Fibroblast of pulmonary artery (primary cell): ENCODE measurements at places on chromosomes 13 and 19.

DNA sequence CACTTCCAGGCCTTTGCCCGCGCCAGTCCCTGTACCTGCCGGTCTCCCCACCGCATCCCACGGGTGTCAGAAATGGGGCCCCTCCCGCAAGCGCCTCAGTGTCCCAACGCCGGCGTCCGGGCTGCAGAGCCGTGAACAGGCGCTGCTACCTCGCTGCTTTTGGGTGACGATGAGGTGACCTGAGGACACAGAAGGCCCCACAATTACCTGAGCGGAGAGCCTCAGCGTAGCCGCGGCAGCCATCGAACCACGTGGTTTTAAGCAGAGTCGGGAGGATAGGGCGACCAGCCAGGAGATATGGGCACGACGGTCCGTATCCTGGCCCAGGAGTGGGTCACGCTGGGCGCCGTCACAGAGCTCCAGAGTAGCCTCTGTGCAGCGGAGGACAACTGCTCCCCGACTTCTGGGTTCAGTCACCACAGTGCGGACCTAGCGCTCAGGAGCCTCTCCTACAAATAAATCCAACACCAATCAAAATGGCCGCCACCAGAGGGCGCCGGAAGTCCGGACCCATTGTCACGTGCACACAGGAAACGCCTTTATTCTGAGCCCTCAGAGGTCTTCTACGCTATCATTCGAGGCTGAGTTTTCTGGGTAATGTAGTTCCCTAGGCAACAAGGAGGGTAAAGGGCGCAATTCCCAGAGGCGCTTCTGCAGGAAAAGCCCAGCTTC lies at the start of gene ZNF814:
ZNF814 (minus strand) TSS at position 478 of the 672 bp plus-strand sequence; CDS start at position 243, 235 bp downstream.
- DNase-seq: peak; percentile 91

GRCh38 chr13:75633285-75633684 lies 2.8 kb upstream of the LMO7 start:
- DNase-seq: peak; percentile 87

DNA sequence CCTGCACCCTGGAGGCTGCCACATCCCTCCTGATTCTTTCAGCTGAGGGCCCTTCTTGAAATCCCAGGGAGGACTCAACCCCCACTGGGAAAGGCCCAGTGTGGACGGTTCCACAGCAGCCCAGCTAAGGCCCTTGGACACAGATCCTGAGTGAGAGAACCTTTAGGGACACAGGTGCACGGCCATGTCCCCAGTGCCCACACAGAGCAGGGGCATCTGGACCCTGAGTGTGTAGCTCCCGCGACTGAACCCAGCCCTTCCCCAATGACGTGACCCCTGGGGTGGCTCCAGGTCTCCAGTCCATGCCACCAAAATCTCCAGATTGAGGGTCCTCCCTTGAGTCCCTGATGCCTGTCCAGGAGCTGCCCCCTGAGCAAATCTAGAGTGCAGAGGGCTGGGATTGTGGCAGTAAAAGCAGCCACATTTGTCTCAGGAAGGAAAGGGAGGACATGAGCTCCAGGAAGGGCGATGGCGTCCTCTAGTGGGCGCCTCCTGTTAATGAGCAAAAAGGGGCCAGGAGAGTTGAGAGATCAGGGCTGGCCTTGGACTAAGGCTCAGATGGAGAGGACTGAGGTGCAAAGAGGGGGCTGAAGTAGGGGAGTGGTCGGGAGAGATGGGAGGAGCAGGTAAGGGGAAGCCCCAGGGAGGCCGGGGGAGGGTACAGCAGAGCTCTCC lies 6.9 kb upstream of the CEACAM5 start:
- no peak for DNase-seq

DNA sequence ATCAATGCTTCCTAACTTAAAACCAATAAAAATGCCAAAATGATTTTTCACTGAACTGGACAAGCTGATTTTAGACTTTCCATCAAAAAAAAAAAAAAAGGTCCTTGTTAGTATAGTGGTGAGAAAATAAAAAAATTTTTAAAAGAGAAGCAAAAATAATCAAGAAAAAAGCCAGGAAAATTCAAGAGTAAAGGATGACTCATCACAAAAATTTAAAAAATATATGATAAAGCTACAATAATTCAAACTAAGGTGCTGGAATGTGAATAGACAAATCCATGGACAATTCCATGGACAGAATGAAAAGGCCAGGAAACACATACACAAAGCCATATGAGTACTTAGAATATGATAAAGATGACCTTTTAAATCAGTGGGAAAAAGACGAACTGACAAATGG lies 26.1 kb downstream of the ALG5 start:
- no peak for DNase-seq

- DNase-seq: no peak
These were observed at the start of gene RNF225 for GRCh38 chr19:58395220-58395978. TSS of gene RNF225 (plus strand) at chr19:58395656. CDS start at chr19:58396090, 434 bp downstream.

- no peak for DNase-seq
These were observed 28.0 kb upstream of the RB1 start for GRCh38 chr13:48275507-48275906.

DNA sequence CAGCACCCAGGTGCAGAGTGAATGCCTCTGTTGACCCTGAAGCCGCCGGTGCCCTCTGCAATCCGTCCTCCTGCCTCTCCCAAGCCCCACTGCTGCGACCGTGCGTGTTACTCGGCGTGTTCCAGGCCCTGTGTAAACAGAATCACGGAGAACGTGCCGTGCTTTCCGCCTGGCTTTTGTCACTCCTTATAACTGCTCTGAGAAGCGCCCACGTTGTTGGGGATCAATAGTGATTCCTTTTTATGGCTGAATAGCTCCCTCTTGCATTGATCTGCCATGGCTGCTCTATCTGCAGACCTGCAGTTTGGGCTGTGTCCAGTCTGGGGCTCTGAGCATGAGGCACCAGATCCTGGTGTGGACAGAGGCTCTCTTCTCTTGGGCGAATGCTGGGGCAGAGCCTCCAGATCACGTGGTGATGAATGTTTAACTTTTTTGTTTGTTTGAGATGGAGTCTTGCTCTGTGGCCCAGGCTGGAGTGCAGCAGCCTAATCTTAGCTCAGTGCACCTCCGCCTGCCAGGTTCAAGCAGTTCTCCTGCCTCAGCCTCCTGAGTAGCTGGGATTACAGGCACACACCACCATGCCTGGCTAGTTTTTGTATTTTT lies 15.8 kb downstream of the ADPRHL1 start:
- DNase-seq: no peak

GRCh38 chr19:50979758-50980157 lies 4.0 kb downstream of the KLK7 start:
- DNase-seq: no peak

- DNase-seq: no peak
These were observed 36.5 kb upstream of the ISYNA1 start for GRCh38 chr19:18474366-18474887.

DNA sequence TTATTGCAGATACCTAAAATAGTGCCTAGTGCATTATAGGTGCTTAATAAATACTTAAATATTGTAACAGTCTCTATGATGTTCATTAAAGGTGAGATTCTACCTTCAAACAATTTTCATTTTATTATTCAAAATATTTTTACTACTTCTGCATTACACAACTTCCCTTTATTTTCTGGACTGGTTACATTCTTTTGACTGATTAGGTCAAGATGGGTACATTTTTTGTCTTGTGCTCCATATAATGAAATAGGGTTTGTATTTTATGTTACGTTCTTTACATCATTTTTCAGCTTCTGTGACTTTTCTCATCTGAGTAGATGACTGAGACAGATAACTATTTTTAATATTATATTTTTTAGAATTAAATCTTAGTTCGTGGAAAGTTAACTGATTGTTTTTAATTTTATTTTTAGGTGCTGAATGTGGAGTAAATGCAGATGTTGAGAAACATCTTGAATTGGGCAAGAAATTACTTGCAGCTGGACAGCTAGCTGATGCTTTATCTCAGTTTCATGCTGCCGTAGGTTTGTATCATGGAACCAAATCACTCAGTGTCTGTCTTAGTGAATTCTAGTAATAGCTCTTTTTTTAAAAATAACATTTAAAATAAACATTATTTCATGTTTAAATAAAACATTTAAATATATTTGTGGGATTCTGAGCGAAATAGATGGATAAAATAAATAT lies 32.0 kb downstream of the DNAJC3 start:
- no peak for DNase-seq

DNA sequence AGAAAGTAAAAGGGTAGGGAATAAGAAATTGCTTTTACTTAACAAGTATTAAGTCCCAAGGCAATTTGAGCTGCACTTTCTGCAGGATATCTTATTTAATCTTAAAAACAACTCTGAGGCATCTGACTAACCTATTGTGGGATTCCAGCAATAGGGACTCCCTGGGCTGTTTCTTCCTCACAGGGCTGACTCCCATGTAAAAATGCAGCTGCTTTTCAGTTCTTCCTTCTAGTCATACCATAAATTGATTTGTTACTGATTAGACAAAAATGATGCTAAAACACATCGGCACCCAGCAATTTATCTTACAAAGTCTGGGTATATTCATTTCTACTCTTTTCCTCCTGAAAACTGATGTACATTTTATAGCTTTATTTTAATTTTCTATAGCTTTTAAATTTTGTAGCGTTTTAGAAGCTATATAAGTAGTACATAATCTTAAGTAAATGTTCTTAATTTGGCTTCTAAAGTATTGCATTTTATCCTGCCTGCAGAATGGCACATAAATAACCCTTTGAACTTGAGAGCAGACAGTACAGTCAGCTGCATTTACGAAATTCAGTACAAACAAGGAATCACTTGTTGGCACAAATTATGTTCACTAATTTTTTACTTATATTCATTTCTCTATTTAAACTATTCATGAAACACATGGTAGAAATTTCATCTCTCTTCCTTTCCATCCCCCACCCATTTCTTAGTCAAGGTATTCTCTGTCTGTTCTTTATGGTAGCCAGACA lies 102.4 kb upstream of the FRY start:
- DNase-seq: no peak

GRCh38 chr13:41222259-41222852 lies 28.0 kb upstream of the KBTBD7 start:
- DNase-seq: peak; percentile 68
